GOT3 (cell line): ENCODE measurements at places on chromosomes 3 and 15.

GRCh38 chr15:58762731-58763130, 8.4 kb upstream of the MINDY2 start:
- DNase-seq = no peak

GRCh38 chr3:30640851-30641250, 34.5 kb downstream of the TGFBR2 start:
- no peak for DNase-seq

- DNase-seq = no peak
Observed at GRCh38 chr15:39657181-39657580, 76.3 kb downstream of the THBS1 start.

DNA sequence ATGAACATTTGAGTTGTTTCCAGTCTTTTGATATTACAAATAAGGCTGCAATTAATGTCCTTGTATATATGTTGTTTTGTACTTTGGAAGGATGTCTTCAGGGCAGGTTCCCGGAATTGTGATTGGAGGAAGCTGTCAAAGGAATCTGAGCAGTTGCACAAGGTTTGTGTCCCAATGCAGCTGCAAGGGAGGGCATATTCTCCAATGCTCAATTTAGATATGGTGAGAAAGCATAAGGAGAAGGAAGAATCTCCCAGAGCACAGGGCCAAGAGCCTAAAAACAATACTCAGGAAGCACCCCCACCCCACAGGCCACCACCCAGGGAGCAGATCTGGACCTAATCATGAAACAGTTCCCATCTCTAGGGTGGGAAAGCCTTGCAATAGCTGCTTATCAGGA, 228.0 kb upstream of the LRRFIP2 start:
- DNase-seq = no peak

DNA sequence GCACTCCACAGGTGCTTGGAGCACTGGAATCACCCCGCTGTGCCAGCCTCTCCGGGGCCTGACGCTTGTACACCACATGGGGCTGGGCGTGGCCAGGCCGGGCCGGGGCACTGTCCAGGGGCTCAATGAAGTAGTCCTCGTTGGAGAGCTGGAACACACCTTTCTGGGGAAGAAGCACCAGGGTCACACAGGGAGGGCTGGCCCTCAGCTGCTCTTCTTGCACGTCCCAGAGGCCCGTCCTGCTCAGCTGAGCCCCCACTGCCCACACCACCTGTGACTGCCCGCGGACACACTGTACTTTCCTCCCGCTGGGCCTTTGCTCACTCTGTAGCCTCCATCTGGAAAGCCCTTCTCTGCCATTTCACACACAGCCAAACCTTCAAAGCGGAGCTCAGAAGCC, 13.3 kb downstream of the ADAMTS7 start:
- no peak for DNase-seq

DNA sequence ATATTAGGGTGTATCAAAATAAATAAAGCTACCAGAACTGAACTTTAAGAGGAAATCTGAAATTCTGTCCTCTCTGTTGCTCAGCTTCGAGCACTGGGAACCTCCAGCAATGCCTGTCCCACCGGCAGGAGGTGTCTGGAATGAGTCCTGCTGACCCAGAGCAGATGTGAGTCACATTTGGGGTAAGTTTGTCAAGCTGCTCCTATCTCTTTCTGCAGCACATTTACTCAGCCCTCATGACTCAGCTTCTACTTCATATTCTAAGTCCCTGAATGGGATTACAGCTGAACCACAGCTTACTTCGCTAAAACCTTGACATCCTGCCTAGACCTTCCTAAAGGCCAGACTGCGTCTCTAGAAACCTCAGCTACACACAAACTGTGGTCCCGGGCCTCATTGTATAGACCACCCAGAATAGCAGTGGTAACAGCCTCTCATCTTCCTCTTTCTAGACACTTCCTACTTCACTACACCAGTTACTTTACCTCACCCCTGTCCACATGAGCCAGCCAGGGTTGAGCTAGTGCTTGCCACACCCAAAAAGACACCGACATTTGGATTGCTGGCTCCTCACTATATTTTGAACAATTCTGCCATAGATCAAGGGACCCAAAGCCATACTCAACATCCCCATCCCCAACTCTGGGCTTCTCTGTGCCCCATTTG, 109.6 kb upstream of the TMCO5A start:
- DNase-seq = peak; percentile 3

GRCh38 chr3:155097009-155097349, 16.9 kb downstream of the MME start:
- DNase-seq = no peak

- DNase-seq = no peak
Observed at GRCh38 chr3:173976281-173976680, 578.7 kb downstream of the NLGN1 start.

- no peak for DNase-seq
Observed at GRCh38 chr3:192772240-192772894, 45.0 kb upstream of the FGF12 start.

DNA sequence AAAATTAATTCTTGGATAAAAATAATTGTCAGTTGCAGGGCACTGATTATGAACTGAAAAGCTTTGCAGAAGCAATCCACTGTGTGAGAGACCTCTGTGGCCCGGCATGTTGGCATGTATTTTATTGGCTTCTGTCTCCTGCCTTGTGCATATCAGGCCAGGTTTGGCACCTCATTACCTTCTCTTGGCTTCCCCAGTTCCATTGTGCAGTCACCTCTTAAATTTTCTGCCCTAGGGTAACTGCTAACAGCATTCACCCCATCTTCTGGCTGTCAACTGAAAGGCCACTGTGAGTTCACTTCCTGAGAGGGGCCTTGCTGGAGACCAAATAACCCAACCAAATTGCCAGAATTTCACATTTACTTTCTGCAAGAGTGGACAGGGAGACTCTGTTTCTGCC, 92.7 kb upstream of the RARB start:
- DNase-seq = no peak

DNA sequence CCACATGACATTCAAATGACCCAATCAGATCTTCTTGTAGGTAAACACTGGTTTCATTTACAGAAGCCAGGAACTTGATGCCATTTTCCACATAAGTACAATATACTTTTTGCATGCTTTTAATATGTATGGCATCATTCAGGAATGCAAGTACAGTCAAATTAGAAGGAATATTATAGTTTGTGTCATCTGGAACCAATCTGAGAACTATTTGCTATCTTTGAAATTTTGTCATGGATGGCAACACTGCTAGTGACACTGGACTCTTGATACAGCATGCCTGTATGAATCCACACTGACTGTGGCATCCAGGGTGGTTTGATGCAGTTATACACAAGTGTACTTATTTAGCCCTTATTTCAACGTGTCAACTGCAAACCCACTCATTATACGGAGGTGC, 141.6 kb downstream of the EBLN2 start:
- no peak for DNase-seq

DNA sequence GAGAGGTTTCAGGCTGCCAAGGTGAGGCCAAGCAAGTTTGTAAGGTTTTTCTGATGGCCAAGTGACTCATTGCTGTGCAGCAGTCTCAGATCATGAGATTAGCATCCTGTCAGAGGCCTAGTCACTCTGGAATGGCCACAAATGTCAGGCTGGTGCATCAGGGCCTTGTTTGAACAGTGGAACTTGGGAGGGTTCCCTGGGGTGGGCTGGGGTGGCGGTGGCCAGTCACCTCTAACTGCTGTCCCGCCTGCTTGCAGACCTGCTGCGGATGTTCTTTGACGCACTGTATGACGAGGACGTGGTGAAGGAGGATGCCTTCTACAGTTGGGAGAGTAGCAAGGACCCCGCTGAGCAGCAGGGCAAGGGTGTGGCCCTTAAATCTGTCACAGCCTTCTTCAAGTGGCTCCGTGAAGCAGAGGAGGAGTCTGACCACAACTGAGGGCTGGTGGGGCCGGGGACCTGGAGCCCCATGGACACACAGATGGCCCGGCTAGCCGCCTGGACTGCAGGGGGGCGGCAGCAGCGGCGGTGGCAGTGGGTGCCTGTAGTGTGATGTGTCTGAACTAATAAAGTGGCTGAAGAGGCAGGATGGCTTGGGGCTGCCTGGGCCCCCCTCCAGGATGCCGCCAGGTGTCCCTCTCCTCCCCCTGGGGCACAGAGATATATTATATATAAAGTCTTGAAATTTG, 2.8 kb upstream of the FAM131A start:
- no peak for DNase-seq

- no peak for DNase-seq
Observed at GRCh38 chr3:61733876-61734275, 172.5 kb downstream of the PTPRG start.

DNA sequence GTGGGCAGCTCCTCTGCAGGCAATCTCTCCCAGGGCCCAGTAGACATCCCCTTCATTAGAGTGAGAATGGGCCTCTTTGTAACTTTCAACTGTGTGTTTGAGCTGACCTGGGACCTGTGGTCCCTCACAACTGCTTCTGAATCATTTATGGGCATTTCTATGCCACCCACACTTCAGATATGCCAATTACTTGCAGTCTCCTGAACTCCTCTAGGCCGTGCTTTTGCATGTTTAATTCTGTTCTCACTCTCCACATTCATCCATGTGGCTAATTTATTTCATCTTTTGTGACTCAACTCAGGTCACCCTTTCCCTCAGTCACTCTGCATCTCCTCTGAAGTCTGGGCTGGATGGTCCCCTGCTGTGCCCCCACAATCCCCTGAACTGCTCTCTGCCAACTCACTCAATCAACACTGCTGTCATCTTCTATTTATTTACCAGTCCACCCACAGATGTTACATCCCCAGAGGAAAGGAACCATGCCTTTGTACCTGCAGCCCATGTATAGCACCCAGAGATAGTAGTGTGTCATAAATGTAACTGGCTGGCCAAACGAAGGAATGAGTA, 364.7 kb downstream of the EPHB1 start:
- DNase-seq = no peak

- no peak for DNase-seq
Observed at GRCh38 chr3:8724108-8724752, 9.4 kb upstream of the CAV3 start.

GRCh38 chr15:66505818-66506217, 692 bp downstream of the ZWILCH start:
- no peak for DNase-seq

DNA sequence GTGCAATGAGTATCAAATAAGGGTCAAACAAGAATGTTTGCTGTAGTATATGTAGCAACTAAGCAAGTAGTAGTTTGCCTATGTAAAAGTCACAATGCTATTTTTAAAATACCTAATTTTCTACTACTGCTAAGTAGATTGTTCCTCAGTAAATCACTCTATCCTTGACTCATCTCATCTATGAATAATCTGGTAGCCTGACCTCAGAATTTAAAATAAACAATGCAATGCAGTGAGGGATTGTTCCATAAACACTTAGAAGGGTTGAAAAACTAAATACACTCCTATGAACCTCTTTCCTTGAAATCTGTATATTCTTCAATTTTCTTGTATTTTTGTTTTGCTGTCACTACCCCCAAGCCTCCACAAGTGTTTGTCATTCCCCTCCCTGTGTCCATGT, 253.3 kb downstream of the TBC1D5 start:
- DNase-seq = no peak

- no peak for DNase-seq
Observed at GRCh38 chr15:42306681-42307080, 33.4 kb upstream of the TMEM87A start.

- no peak for DNase-seq
Observed at GRCh38 chr3:173622166-173622565, 224.6 kb downstream of the NLGN1 start.

GRCh38 chr3:132556508-132557159, 40.4 kb upstream of the ACKR4 start:
- DNase-seq = no peak

DNA sequence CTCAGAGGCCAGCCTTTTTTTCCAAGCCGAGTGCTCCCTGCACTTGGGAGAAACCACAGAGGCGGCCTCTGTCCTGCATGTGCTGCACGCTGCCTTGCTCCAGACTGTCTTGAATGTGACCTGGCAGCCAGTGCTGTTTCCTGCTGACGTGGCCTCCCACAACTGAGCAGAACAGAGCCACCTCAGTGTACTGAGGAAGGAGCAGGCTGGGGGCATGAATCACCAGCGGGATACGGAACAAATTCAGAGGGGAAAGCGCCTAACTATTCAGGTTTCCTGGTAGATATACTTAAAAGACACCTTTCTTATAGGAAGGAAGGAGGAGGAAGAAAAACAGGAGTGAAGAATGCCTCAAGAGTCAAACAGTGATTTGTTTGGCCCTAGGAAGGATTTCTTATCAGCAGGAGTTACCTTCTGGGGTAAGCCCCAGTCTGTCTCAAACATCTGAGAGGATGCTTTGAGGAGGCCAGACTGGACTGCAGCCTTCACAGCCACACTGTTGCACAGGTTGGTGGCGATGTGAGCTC, 114.0 kb downstream of the FNDC3B start:
- DNase-seq = peak; percentile 67

- DNase-seq = no peak
Observed at GRCh38 chr3:42377681-42378080, 32.7 kb downstream of the LYZL4 start.

- no peak for DNase-seq
Observed at GRCh38 chr15:45637552-45638033, 2.8 kb downstream of the SQOR start.

DNA sequence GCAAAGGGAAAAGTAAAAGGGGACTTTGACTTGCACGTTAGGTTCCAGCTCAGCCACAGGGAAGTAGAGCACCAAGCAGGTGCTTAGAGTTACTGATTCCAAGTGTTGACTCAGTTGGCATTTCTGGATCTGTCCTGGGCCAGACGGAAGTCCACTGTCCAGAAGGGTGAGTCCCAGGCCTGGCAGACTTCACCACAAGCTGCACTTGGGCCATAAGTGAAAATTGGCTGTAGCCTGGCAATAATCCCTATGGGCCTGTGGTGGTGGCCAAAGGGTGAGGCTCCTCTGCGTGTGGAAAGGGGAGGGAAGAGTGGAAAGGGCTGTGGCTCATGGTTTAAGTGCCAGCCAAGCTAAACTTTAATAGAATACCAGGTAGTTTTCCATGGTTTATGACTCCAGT, 121.5 kb downstream of the DTWD1 start:
- no peak for DNase-seq

- no peak for DNase-seq
Observed at GRCh38 chr3:159322322-159322939, 520.6 kb downstream of the MFSD1 start.

DNA sequence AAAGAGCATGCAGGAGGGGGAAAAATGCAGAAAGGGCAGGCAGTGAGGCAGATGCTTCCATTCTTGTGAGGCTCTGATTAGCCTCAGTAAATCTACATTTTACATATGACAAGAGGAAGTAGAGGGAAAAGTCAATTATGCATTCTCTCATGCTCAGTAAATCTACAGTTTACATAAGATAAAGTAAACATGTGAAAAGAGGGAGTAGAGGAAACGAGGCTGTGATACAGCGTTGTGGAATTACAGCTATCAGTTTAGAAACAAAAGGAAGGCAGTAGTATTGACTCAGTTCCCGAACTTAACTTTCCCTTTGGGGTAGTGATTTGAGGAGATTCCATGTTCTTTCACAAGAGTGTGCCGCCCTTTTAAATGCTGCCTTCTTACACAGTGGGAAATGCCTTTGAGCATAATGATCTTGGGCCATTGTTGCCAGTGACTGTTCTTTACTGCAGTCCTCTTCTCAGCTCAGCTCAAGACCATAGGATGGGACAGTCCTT, 39.3 kb downstream of the OSTN start:
- no peak for DNase-seq

GRCh38 chr15:73884159-73884558, 10.8 kb downstream of the TBC1D21 start:
- DNase-seq = no peak
